ENCODE measurements at places on chromosomes 4 and X.

DNA sequence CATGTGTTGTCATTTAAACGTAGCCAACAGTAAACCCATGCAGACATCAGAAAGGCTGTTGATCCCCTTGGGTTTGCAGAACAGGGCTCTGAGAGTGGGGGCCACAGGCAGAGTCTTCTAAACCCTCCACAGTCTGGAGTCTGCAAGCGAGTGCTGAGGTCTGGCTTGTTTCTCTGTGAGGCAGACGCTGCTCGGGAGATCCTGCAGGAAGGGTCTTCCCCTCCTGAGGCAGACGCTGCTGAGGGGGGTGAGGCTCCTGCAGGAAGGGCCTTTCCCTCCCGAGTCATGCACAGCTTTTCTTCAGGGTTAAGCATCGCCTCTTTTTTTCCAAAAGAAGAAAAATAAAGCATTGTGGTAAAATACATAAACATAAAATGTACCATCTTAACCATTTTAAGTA, 17.1 kb upstream of the PDE6B start:
- DNase-seq, result no peak

- no peak for DNase-seq
These were observed 204.7 kb downstream of the SPRY1 start for GRCh38 chr4:123600987-123601904.

- no peak for DNase-seq
These were observed 66.5 kb upstream of the MAGEB18 start for GRCh38 chrX:26071618-26072017.

- no peak for DNase-seq
These were observed 98.2 kb downstream of the PJA1 start for GRCh38 chrX:69066966-69067525.

GRCh38 chr4:31411565-31411964, 691.4 kb downstream of the PCDH7 start:
- DNase-seq, result no peak

DNA sequence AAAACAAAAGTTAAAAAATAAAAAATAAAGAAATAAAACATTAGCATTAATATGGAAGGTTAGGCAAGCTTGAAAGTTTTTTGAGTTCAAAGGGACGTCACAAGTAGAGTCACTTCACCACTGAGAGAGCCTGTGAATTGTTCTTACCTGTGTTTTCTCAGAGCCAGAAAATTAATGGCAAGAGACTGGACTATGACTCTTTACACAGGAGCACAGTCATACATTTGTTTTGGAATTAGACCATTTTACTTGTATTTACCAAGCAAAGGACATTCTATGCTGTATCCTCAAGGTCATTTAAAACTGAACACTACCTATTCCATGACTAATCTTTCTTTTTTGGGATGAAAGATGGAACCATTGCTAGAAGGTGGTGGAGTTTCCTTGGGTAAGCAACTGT, 346.1 kb downstream of the FAM47B start:
- no peak for DNase-seq

DNA sequence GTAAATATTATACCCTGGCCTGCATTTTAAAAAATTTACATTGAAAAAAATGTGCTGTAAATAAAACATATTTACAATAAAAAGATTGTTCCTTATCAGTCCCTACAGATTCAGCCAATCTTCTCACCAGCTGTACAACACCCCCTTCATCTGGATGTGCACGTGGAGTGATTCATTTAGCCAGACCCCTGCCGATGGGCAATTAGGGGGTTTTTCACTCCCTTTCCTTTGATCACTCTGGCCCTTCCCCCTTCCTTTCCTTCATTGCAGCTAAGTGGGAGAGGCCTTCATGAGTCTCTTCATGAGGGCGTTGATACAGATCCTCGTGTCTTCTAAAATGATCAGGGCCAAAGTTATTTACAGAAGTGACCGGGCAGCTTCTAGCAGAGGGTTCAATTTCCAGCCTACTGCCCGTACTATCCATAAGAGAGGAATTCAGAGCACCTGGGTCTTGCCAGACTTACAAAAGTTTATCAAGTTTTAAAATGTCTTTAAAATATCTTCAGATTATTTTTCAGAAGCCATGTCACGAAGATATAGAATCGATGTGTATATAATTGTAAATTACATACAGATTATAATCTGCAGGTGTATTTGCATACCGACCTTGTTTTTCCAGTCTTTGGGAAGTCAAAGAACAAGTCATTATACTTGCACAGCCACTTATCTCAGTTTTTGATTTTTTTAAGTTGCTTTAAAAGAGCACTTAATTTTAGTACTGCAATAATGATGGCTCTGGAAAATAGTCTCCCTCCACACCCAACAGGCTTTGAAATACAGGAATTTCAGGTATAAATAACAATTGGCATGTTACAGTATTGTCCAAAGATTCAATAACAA, 21.4 kb upstream of the RASL11B start:
- DNase-seq, result no peak

DNA sequence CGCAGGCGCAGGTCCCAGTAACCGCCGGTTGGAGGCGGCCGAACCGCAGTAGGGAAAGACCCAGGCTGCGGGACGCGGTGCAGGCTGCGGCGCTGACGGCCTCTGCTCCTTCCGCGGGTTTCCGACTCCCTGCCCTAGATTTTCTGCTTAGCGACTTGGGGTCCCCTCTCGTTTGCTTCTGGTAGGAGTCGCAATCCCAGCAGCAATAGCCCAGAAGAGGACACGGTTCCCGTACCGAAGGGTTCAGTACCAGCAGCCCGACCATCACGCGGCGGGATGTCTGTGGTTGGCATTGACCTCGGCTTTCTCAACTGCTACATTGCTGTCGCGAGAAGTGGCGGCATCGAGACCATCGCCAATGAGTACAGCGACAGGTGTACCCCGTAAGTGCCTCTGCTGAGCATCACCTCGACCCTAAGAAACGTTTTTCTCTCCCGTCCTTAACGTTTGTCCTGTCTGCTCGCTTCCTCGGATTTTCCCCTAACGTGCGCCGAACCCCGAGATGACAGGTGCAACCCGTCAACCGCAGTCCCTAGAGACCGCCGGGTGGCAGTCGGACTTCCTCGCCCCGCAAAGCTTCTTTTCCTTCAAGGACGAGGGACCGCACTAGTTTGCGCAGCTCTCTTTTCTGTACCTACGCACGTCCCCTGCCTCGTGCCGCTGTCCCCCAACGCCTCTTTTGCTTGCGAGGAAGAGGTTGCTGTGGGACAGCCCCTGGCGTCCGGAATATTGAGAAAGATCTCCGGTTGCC, at the start of gene HSPA4L:
Gene HSPA4L (plus strand): TSS at position 48 of the 751 bp plus-strand sequence. CDS start 229 bp downstream, at position 277.
- DNase-seq, result no peak

- DNase-seq, result no peak
These were observed 23.2 kb downstream of the PSAPL1 start for GRCh38 chr4:7411491-7411890.

- no peak for DNase-seq
These were observed 544.9 kb downstream of the ANKRD50 start for GRCh38 chr4:124167602-124168001.

DNA sequence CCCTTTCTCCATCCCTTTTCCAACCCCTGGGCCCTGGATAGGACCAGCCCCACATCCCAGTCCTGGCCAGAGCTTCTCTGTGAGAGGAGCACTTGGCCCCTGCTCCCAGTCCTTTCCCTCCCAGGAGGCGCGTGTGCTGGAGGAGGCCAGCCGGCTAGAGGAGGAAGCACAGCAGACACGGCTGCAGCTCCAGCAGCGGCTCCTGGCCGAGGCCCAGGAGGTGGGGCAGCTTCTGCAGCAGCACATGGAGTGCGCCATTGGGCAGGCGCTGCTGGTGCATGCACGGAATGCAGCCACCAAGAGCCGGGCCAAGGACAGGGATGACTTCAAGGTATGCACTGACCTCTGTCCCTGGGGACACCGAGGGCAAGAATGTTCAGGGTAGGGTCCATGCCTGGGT, 87.5 kb downstream of the EVC start:
- DNase-seq, result no peak

DNA sequence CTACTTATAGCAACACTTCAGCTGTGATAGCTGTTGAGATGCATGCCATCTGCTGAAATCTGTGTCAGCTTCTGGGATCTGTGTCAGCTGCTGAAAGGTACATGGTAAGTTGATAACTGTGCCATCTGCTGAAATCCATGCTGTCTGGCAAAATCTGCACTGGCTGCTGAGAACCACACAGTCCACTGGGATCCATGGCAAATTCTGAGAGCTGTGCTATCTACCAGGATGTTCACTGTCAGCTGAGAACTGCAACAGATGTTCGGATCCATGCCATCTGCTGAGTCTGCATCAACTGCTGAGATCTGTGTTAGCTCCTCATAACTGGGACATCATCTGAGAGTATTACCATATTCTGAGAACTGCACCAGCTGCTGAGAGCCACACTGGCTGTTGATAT, 430.5 kb upstream of the POU3F4 start:
- no peak for DNase-seq

DNA sequence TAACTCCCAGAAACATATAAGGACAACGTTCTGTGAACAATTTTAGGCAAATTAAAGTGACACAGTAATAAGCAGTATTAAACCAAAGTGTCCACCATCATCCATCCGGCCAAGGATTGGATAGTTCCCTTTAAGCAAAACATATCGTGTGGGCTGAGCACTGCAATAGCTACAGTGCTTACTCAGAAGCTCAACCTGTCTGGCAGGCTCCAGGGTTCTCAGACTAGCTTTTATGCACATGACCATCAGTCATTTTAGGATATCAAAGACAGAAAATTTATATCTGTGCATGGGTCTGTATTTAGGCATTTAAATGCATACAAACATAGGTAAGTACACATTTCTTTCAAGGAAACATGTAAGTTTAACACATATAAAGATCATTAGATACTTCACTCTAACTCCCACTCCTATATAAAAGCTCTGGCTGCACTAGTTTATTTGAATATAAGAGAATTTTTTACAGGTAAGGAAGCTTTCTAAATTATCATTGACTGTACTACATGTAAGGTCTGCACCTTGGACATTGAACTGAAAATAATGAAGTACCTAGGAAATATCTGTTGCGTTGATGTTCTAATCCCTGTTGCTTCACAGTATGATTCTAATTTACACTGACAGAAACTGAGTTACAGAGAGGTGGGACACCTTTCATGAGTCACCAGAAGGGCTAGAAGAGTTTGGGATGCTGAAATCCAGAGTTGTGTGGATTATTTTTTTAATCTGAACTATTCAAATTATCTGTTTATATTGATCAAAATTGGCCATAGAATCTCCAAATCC, 67.6 kb downstream of the ELOVL6 start:
- DNase-seq, result no peak

DNA sequence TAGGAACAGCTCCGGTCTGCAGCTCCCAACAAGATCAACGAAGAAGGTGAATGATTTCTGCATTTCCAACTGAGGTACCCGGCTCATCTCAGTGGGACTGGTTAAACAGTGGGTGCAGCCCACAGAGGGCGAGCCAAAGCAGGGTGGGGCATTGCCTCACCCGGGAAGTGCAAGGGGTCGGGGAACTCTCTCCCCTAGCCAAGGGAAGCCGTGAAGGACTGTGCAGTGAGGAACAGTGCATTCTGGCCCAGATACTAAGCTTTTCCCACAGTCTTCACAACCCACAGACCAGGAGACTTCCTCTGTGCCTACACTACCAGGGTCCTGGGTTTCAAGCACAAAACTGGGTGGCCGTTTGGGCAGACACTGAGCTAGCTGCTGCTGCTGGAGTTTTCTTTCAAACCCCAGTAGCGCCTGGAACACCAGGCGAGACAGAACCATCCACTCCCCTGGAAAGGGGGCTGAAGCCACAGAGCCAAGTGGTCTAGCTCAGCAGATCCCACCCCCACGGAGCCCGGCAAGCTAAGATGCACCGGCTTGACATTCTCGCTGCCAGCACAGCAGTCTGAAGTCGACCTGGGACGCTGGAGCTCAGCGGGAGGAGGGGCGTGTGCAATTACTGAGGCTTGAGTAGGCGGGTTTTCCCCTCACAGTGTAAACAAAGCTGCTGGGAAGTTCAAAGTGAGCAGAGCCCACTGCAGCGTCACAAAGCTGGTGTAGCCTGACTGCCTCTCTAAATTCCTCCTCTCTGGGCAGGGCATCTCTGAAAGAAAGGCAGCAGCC, 84.6 kb downstream of the THOC2 start:
- DNase-seq, result no peak

- DNase-seq, result no peak
These were observed 184.2 kb downstream of the FAT4 start for GRCh38 chr4:125498981-125499380.

DNA sequence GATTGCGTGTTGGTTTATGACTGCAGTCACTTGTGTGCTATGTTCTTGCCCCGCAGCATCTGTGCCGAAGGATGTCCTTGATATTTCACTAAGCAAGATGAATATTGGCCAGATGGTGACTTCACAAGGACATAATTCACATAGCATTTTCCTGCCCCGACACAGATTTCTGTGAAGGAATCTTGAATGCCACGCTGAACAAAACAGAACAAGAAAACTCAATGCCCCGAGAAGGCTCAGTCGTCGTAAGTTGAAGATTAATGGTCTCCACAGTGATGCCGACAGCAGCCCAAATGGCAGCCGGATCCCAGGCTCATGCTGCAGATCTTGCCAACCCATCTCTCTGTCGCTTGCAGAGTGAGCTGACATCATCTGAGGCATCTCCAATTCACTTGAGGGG, 145.9 kb downstream of the CPEB2 start:
- no peak for DNase-seq

- DNase-seq, result no peak
These were observed 48.2 kb downstream of the STK26 start for GRCh38 chrX:132071254-132071653.

DNA sequence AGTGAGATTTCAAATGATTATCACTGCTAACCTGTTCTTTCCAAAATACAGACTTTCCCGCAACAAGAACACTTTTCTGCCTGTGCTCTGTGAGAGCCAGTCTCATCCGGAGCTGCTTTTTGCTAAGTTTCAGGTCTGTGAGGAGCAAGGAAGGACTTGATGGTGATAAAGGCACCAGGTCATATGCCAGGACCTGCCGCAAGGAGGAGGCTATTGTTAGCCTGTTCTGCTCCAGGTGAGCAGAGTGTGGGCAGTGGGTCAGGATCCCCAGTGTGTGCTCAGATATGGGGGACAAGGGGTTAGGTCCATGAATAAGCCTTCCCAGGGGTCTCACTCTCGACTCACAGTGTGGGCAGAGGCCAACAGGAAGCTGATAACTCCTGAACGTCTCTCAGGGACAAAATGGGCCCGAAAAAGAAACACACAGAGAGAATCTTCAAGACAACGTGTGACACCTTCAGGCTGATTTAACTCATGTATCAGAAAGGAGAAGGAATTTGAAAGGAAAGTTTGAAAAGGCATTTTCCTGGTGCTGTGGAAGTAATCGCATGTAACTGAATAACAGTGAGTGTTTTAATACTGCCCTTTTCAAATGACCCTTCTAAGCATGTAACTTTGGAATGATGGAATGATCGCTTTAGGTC, 57.7 kb upstream of the PDLIM3 start:
- no peak for DNase-seq

DNA sequence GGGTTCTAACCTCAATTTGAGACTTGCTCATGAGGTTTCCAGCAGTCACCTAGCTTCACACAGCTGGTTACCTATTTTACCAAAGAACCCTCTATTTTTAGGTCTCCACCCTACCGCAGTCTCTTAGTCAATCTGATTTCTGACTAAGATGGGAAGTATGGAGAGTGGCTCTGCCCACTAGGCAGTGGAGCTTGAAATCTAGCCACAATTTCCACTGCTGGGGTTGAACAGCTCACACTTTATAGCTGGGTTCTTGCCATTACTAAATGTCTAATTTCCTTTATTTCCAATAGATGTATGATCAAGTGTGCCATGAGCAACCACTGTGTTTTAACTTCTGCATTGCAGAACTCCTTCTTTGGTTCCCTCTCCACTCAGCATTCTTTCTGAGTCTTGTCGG, 43.1 kb downstream of the GASK1B start:
- DNase-seq, result no peak

- no peak for DNase-seq
These were observed 119.8 kb downstream of the DRD5 start for GRCh38 chr4:9901257-9901656.
